ENCODE measurements at places on chromosomes 13 and 19.

GRCh38 chr13:111604097-111604496, 283.7 kb downstream of the TEX29 start:
- no peak for DNase-seq

- no peak for DNase-seq
Measured at GRCh38 chr19:49807904-49808675, 5.0 kb downstream of the FUZ start.

DNA sequence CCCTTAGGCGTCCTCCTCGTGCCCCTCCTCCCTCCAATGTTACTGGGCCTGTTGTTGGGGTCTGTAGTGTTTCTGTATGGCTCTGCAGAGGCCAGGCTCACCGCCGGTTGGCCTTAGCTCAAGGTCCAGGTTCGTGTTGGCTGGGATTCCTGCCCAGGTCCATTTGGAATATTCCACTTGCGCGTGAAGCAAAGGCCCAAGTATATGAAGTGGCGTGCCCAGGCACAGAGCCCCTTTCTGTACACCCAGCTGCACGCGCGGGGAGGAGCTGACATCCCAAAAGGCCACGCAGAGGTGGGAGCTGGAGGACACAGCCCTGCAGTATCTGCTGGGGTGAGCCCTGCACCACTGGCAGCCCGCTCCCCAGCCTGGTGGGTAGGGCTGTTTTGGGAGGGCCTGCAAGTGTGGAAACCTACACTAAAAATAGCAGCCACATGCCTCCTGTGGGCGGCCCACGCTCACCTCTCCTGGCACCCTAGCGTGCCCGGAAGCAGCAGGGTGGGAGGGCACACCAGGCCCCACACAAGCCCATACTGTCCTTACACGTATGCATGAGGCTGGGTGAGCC, 30.2 kb downstream of the CRTC1 start:
- DNase-seq, result no peak

DNA sequence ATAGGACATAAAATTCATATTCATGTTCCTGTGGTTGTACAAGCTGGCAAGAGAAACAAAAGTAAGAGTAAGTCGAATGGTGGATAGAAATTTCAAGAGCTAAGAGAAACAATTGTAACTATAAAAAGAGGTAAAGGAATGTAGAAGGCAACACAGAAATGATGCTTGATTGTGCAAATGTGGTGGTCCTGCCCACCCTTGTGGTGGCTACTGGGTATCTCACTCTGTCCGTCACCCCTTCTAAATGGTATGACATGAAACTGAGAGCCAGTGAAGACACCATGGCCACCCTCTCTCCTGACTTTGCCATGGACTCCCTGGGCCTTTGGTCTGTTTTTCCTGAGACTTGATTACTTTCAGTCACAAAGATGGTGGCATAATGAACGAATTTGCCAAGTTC, 925.9 kb upstream of the SLITRK6 start:
- no peak for DNase-seq

GRCh38 chr19:42155796-42156195, 23.6 kb upstream of the POU2F2 start:
- DNase-seq, result no peak

GRCh38 chr19:31530781-31531180, 181.5 kb upstream of the TSHZ3 start:
- no peak for DNase-seq

GRCh38 chr13:25165663-25166062, 6.4 kb downstream of the AMER2 start:
- DNase-seq, result no peak

DNA sequence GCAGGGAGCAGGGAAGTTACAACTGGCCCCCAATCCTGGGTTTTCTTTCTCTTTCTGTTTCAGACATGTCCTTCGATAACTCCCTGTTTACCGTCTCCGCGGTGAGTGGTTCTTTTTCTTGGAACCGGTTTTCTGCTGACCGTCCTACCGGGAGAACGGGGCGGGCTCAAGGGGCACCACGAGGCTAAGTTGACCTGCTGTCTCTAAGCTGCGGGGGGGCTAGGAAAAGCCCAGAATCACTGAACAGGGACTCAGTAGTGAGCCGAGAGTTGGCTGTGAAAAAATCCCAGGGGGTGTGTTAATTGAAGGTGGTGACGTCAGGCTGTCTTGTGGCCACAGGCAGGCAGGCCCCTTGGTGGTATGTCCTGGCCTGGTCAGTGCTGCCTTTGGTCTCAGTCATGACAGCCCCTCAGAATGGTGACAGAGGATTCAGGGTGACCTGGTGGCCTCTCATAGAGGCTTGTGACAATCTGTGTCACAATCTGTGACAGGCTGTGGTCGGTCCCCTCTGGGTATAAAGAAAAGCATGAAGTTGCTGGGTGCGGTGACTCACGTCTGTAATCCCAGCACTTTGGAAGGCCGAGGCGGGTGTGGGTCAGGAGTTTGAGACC, 8.1 kb upstream of the CARM1 start:
- no peak for DNase-seq

- DNase-seq, result peak; percentile 26
Measured at GRCh38 chr13:21625366-21625765, 21.4 kb upstream of the MICU2 start.

- no peak for DNase-seq
Measured at GRCh38 chr19:16022251-16022650, 54.0 kb upstream of the TPM4 start.

DNA sequence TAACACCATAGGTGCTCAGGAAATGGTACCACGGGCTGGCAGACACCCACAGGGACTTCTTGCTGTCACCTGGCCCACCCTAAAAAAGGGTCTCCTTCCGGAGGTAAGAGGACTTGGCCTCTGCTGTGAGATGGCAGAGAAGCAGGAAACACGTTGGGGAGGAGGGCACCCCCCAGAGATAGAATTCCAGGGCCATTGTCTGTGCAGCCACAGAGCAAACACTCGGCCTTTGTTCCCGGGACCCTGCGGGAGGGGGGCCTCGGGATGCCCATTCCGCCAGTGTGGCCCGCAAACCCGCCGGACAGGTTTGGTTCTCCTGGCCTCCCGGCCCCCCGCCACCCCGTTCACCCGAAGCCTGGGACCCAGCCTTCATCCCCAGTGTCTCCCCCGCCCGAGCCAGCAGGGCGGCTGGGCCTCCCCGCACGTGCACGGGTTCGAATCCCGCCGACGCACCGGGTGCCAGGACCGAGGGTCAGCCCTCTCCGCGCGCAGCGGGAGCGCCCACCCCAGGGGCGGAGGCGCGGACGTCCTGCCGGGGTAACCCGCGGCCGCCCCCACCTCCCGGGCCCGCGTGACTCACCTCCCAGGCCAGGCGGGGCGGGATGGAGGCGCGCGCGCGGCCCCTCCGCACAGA, 714 bp downstream of the PLPP2 start:
- no peak for DNase-seq

DNA sequence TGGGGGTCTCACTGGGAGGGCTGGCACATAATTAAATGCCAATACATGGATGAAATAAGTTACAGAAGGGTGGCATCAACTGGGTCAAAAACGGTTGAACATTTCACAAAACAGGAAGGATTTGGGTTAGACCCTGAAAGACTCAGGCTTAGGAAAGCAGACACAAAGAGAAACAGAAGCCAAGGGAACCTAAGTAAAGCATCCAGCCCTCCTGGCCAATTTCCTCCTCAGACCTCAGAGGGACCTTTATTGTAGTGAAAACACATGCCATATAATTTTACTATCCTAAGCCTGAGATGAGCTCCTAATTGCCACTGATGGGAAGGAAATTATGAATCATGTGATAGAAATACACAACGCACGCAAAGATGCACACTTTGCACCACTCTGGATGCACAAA, 12.1 kb upstream of the CEACAM3 start:
- DNase-seq, result no peak

DNA sequence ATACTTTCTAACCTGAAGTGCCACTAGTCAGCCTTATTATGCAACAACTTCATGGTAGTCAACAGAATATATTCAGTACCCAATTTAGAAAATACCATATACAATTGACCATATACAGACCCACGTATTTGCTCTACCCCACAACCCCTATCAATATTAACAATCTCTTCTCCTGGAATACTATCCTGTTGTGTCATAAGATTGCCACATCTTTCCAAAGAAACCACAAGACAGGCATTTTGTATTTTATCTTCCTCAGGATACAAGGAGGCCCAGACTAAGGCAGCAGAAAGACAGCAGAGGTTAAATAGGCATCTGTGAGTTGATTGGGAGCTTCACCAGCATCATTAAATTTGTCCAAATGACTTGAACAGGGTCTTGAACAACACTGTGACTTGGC, 4.5 kb downstream of the SPART start:
- DNase-seq, result no peak

DNA sequence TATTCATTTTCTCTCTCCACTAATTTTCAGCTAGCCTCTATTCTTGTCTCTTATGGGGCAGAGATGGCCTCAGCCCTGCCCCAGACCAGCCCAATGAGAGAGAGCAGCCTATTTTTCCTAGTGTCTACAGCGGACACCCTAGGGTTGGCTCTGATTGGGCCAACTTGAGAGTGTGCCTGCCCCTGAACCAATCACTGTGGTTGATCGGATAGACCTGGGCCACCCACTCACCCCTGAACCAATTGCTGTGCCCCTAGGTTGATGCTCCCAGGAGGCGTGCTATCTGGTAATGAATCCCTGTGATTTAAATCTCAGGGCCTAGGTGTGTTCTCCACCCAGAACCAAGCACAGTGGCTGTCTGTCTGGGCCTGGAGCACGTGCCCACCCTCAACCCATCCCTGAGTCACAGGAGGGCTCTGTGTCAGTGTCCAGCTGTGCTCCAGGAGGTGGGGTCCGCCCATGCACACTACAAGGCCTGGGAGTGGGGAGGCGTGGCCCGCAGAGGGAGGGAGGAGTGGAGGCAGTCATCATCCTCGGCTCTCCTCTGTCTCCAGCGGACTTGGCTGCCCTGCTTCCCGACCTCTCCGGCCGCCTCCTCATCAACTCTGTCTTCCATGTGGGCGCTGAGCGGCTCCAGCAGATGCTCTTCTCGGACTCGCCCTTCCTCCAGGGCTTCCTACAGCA, 14.9 kb upstream of the SCN1B start:
- no peak for DNase-seq

DNA sequence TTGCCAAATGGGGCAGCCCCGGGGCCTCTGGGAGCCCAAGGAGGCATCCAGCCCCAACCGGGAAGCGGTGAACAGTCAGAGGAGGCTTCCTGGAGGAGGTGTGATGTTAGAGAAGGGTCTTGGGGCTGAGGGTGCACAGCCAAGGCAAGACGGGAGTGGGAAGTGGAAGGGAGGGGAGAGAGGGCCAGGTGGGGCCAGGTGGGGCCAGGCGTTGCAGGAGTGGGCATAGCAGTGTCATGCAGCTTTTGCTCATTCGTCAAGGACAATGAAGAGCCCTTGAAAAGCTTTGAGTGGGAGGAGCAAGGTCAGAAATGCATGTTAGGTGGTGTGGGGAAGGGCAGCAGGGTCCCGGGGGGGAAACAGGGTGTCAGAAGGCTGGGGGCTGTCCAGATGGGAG, 1.8 kb downstream of the FBN3 start:
- DNase-seq, result no peak

- no peak for DNase-seq
Measured at GRCh38 chr13:95627590-95627989, 16.9 kb downstream of the DZIP1 start.

DNA sequence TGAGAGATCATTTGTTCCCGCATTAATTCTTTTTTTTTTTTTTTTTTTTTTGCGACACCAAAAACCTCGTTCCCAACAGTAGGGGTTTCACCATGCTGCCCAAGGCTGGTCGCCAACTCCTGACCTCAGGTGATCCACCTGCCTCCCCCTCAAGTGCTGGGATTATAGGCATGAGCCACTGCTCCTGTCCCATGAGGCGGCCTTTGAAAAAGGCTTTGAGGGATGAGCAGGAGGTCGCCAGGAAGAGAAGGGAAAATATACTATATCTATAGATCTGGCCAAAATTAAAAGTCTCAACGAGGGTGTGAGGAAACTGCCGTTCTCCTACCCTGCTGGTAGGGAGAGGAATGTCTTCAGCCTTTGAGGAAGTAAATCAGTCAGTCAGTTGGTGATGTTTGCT, 26.2 kb downstream of the ZNF473 start:
- DNase-seq, result no peak

GRCh38 chr13:67228031-67228430, 2.1 kb downstream of the PCDH9 start:
- no peak for DNase-seq

- DNase-seq, result no peak
Measured at GRCh38 chr13:44032802-44033201, 153.1 kb downstream of the LACC1 start.

- no peak for DNase-seq
Measured at GRCh38 chr13:42239161-42239560, 32.8 kb upstream of the AKAP11 start.

- no peak for DNase-seq
Measured at GRCh38 chr19:33161201-33161600, 29.3 kb downstream of the WDR88 start.

GRCh38 chr13:50085063-50085462, 69.8 kb downstream of the KCNRG start:
- no peak for DNase-seq

- DNase-seq, result no peak
Measured at GRCh38 chr13:23731709-23732108, 157.5 kb downstream of the MIPEP start.

DNA sequence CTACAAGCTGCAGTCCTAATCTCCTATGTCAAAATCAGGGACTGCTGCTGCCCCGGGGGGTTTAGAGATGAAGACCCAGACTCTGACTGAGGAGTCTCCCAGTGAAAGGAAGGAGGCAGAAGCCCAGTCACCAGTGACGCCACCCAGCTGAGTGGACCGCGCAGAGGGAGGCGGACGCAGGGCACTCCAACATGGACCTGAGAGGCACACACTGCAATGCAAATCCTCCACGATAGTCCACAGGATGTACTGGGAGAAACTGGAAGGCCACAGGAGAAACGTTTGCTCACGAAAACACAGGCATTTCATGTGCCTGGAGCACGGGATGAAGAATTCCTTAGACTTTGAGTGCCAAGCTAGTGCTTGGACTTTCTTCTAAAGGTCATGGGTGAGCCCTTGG, 58.3 kb downstream of the IRS2 start:
- DNase-seq, result no peak

GRCh38 chr13:113533161-113533840, 42.8 kb upstream of the DCUN1D2 start:
- no peak for DNase-seq

DNA sequence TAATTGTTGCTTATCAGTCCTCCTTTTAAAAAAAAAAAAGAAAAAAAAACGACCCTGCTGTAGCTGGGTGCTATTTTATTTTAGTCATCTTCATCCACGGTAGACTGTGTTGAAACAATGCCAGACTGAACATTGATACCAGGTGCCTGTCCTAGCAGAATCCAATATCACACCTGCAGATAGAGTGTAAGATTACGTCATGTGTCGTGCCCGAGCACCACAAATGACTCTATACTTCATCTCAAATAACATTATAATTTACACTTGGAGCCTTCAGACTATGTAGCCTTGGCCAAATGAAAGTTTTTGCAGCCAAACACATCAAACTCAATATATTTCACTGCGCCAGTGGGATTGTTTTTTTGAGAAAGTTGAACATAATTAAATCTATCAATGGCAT, 410.6 kb downstream of the FGF9 start:
- DNase-seq, result no peak

DNA sequence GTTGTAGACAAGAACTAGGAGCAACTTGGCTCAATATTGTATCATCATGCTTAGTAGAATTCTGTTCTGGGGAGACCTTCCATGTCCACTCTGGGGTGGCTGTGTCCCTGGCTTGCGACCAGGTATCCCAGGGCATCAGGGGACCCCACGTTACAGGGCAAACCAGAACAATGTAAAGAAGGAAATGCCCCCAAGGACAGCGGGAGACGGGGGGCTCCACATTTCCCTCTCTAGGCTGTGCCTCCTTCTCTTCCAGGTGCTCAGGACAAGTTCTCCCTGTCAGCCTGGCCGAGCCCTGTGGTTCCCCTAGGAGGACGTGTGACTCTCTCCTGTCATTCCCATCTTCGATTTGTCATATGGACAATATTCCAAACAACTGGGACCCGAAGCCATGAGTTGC, 30.8 kb downstream of the LAIR2 start:
- DNase-seq, result no peak
